Neuronal stem cell (in vitro differentiated cells): ENCODE measurements at places on chromosomes 7 and 10.

DNA sequence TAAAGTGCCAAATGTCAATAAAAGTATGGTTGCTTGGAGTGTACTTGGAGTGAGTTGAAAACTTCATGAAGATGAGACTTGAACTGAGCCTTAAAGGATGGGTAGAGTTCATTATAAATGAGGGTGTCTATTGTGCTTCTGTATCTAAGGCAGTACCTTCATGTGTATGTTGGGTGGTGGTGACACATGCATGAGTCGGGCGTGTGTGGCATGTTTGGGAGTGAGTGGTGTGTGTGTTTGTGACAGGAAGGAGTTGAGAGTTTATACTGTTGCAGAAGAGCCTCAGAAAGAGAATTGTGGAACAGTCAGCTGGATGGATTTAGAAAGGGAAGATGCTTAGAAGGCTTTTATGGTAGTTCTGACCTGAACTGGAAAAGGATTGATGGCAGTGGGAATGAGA, 6.0 kb upstream of the ZRANB1 start:
- no peak for DNase-seq

DNA sequence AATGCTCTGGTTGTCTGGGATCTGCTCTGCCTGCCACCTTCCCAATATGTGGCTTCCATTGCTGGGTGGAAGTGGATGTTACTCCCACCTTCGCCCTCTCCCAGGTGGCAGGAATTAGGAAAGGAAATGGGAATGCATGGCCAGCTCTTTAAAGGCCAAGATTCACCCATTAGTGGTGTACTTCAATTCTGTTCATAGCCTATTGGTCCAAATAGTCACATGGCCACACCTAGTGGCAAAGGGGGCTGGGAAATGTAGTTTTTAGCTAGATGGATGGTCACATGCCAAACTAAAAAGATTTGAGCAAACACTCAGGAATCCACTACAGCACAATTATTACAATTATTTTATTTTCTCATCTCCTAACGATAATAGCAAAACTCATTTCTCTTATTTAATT, 135.1 kb downstream of the NPY start:
- no peak for DNase-seq

- peak; percentile 35 for DNase-seq
Observed at GRCh38 chr7:125316466-125316865, 386.8 kb upstream of the POT1 start.

- no peak for DNase-seq
Observed at GRCh38 chr7:35522697-35523096, 172.2 kb downstream of the HERPUD2 start.

DNA sequence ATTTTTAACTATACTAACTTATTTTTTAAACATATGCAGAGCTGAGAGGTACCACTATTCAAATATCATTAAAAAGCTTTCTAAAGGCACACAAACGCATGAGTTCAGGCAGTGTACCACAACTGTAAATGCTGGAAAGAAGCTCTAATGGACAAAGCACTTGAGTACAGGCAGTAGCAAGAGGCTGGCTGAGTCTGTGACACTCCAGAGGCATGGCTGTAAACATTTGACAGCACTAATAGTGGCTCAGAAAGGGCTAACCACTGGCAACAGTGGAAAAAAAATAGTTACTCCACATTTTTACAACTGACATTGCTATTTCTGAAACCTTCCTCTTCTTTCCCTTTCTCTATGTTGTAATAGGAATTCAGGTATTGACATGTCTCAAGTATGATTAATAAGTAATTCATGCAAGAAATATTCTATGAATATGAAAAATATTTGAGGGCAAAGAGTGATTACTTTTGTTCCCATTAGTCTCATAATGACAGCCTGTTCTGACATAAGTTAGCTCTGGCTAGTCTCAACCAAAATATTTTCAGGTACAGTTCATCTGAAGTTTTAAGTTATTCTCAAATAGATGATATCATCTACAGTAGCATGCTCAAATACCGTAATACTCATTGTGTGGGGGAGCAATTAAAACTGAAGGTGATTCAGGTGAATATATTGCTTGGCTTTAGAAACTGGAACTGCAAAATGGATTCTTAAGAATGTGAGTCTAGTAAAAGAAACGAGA, 324.0 kb upstream of the POT1 start:
- DNase-seq = no peak

GRCh38 chr7:1317646-1318045, 85.0 kb downstream of the UNCX start:
- no peak for DNase-seq

- DNase-seq = no peak
Observed at GRCh38 chr7:7228472-7228871, 46.1 kb downstream of the C1GALT1 start.

DNA sequence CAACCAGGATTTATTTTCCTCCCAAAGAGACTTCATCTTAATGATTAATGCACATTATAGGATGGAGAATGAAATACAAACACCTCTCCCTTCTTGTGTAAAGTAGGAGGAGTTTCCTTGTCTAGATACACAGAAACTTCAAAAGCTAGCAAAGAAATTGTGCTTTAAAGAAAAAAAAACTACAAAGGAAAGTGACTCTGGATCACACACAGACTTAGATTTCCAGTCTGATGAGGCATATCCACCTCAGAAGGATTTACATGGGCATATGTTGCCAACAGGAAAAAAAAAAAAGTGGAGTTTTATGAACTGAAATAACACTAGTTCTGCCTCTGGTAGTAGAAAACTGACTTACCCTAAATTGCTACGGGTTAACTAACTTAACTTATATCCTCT, 449.6 kb downstream of the KCNMA1 start:
- DNase-seq = no peak
